ENCODE measurements at places on chromosomes 16 and 17. TPM values are rescaled to one million over a fixed set of nuclear protein-coding genes. Genes with fewer than 3 reads are reported as not detected.

Gene MT2A
- total RNA-seq = 405 TPM

Gene SMARCD2
- total RNA-seq = 174 TPM

Gene HSD11B2
- total RNA-seq = 0.59 TPM

Gene DHX8
- 39.7 TPM for total RNA-seq

Gene SLC12A3
- total RNA-seq = not detected

Gene ERBB2
- total RNA-seq = 28.3 TPM

Gene SHPK
- total RNA-seq = 16.9 TPM

Gene CCL1
- not detected for total RNA-seq
